ENCODE measurements at places on chromosomes 5 and 9. TPM values are rescaled to one million over a fixed set of nuclear protein-coding genes. Genes with fewer than 3 reads are reported as not detected.

DNA sequence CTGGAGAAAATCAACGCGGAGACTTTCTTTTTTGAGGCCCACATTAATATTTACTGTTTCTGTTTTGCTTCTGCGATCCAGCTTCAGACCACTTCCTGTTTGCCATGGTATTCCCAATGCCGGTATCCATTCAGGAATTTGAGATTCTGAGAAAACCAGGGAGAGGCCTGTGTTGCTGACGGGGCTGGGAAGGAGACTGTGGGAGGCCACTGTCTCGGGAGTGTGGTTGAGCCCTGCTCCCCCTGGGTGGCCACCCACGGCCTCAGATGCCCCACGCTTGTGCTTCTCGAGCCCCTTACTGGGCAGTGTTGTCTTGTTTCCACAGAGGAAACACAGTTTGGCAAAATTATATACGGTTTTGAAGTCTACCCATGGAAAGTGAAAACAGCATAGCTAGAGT is 403.6 kb upstream of the IRX2 start:
- H3K4me3 ChIP-seq = no peak overlapping the region
- H3K4me1 ChIP-seq = no peaks in the 10 kb centered on the region
- no peaks in the 10 kb centered on the region for H3K27me3 ChIP-seq
- DNase-seq = no peak

GRCh38 chr5:125775896-125776295 is 647.3 kb upstream of the GRAMD2B start:
- H3K36me3 ChIP-seq = no peaks in the 10 kb centered on the region
- DNase-seq = no peak
- no peak overlapping the region for H3K4me3 ChIP-seq
- H3K4me1 ChIP-seq = no peaks in the 10 kb centered on the region
- H3K27me3 ChIP-seq = peaks cover 2% of the 10 kb centered on the region
- H3K27ac ChIP-seq = no peak overlapping the region

DNA sequence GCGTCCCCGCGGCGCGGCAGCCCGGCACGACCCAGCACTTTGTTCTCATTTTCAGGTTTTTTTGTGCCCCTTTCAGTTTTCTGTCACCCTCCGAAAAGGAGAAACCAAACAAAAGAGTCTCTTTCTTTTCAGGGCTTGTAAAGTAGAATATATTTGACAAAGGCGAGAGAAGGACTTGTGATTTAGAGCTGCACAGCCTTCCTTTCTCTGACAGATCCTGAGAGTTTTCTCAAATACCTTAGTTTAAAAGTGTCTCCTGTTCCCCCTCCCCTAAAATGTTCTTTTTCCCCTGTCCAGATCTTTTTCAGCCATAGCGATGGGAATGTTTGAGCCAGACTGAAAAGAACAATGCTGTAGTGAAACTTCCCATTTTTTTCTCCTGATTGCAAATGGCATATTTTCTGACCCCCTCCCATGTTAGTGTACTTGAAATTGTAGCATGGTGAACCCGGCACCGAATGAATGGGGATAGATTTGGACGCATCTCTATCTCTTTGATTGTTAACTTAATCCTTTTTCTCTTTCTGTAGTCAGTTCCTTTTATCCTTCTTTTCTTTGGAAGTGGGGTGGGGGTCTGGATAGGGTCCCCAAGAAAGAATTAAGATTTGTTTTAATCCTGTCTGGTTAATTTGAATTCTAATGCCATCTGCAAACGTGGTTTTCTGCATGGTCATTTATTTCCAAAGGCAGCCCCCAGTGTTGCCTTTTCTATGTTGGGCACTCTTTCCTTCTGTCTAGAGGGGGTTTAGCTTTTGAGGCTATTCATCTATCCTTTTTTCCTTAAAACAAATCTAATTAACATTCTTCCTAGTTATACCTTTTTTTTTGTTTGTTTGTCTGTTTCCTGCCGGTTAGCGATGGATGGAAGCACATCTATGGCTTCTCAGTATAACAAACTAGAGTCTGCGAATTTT is 2.2 kb downstream of the ZSWIM6 start:
- DNase-seq = no peak
- no peak overlapping the region for H3K27ac ChIP-seq
- peak overlapping the region; percentile 98 for H3K4me3 ChIP-seq
- H3K27me3 ChIP-seq = no peaks in the 10 kb centered on the region
- no peaks in the 10 kb centered on the region for H3K4me1 ChIP-seq
- no peaks in the 10 kb centered on the region for H3K36me3 ChIP-seq

GRCh38 chr5:167413506-167413905 is 877.9 kb upstream of the WWC1 start:
- no peak for DNase-seq
- no peak overlapping the region for H3K4me3 ChIP-seq
- no peak overlapping the region for H3K27ac ChIP-seq
- no peaks in the 10 kb centered on the region for H3K27me3 ChIP-seq

DNA sequence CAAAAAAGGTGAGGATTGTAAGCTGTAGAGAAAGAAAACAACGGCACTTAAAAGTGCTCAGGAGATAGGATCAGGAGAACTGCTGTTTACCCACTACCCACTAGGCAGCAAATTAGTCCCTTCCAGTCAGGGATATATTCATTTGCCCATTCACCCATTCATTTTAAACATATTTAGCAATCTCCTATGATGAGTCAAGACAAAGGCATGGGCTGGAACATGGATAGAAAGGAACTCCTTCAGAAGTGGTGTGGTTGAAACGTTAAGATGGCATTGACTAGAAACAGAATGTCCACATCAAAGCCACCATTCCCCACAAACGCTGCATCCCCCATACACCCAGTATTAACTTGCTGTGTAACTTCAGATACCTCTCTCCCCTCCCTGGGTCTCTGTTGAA is 225.7 kb downstream of the ASTN2 start:
- H3K4me3 ChIP-seq = no peak overlapping the region
- H3K27me3 ChIP-seq = no peaks in the 10 kb centered on the region
- H3K27ac ChIP-seq = no peak overlapping the region
- no peaks in the 10 kb centered on the region for H3K36me3 ChIP-seq
- no peak for DNase-seq

DNA sequence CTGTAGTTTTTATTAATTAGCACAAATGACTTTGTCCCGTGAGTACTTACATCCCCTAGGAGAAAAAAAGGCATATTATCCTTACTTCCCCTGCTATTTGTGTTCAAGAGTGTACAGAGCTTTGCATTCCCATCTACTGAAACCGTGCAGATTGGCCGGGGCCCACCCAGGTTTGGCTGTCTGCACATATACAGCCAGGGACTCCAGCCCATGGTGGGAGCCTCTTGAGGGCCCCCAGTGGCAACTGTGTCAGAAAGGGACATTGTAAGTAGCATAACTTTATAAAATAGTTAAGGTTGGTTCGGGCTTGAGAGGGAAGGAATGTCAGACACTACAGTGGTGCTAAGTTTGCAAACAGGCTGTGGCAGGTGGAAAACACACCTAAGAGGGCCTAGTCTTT is 24.7 kb downstream of the PHF2 start:
- H3K36me3 ChIP-seq = no peaks in the 10 kb centered on the region
- H3K4me1 ChIP-seq = no peaks in the 10 kb centered on the region
- DNase-seq = peak; percentile 66
- H3K4me3 ChIP-seq = no peak overlapping the region

- H3K4me1 ChIP-seq = peaks cover 2% of the 10 kb centered on the region
- no peak overlapping the region for H3K4me3 ChIP-seq
- no peaks in the 10 kb centered on the region for H3K27me3 ChIP-seq
These were observed 101.3 kb downstream of the C9orf152 start for GRCh38 chr9:110106661-110107060.

DNA sequence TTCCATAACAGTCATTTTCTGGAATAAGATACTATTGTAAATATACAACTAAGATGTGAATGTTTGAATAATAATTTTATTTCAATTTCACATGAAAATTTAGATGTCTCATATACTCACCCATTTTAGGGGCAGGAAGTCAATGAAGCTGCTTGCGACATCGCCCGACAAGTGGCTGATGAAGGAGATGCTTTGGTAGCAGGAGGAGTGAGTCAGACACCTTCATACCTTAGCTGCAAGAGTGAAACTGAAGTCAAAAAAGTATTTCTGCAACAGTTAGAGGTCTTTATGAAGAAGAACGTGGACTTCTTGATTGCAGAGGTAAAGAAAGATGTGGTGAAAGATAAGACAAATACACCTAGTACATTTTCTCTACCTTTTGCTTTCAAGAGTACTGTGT is 8.6 kb downstream of the BHMT start:
- H3K27me3 ChIP-seq = no peaks in the 10 kb centered on the region
- no peak overlapping the region for H3K27ac ChIP-seq
- no peaks in the 10 kb centered on the region for H3K36me3 ChIP-seq
- H3K4me3 ChIP-seq = no peak overlapping the region

DNA sequence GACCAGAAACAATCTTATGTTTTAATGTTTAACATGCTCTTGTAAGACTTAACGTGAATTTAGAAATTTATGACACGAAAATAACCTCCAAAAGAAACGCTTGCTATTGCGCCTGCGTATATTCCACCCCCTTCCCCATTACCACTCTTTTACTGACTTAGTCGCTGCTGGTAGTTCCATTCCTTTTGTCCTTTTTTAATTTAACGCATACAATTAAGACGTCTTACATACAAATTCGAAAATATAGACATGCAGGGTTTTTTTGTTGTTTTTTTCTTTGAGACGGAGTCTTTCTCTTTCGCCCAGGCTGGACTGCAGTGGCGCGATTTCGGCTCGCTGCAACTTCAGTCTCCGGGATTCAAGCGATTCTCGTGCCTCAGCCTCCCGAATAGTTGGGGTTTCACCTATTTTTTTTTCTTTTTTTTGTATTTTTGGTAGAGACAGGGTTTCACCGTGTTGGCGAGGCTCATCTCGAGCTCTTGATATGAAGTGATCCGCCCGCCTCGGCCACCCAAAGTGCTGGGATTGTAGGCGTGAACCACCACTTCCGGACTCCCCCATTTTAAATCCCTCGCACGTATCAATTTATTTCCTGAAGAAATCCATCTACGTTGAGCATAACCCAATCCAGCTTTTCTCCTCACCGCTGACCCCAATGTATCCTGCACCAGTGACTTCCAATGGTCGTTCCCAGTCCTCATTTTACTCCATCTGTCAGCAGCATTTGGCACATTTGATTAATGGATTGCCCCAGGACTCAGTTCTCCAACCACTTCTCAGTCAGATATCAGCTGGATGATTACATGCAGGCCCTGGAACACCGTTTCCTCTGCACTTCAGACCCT is 684 bp upstream of the MED7 start:
- no peaks in the 10 kb centered on the region for H3K36me3 ChIP-seq
- peak; percentile 71 for DNase-seq
- peak overlapping the region; percentile 78 for H3K27ac ChIP-seq
- no peaks in the 10 kb centered on the region for H3K4me1 ChIP-seq
- peak overlapping the region; percentile 36 for H3K4me3 ChIP-seq
- no peaks in the 10 kb centered on the region for H3K27me3 ChIP-seq

DNA sequence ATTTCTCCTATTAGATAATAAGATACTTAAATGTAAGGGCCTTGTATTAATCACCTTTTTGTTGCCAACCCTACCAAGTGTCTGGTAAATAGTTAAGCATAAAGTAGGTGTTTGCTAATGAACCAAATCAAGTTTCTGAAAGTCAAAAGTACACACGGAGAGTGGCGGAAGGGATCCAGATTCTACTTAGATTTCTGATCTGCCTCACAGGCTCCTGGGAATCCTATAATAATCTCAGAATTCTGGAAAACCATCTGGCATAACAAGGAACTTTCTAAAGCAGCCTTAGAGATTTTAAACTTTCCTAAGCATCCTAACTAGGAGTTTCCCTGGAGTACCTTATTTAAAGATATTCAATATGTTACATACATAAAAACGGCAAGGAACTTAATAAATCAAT is 363.2 kb upstream of the SMC2 start:
- H3K36me3 ChIP-seq = no peaks in the 10 kb centered on the region
- H3K27ac ChIP-seq = no peak overlapping the region

GRCh38 chr5:74526111-74526510 is 114.4 kb downstream of the ENC1 start:
- H3K4me3 ChIP-seq = no peak overlapping the region
- DNase-seq = no peak
- no peaks in the 10 kb centered on the region for H3K27me3 ChIP-seq
- H3K4me1 ChIP-seq = peaks cover 3% of the 10 kb centered on the region
- H3K27ac ChIP-seq = no peak overlapping the region
- H3K36me3 ChIP-seq = no peaks in the 10 kb centered on the region

- no peak overlapping the region for H3K4me3 ChIP-seq
- H3K27ac ChIP-seq = no peak overlapping the region
- DNase-seq = no peak
These were observed 113.8 kb downstream of the TMC1 start for GRCh38 chr9:72635197-72635596.

DNA sequence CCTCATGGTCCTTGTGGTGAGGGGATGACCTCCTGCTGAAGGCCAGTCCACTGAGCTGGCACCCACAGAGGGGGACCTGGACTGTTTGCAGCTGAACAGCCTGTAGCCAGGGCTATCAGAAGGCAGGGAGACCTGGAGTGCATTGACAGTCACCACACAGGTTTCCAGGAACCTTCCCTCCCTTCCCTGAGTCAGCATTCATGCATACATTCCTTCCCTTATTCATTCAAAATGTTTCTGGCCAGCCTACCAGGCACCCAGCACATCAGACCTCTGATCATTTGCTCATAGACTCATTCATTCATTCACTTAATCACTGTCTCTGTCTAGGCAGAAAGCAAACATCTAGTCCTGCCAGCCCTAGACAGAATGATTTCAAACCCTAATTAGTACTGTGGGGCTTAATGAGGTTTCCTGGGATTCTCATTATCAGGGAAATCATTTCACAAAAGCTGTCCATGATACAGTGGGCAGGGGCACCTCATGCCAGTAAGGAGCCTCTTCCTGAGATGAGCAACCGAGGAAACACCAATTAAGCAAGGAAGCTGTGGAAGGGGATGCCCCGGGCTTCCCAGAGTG is 110.1 kb upstream of the PPP1R26 start:
- no peaks in the 10 kb centered on the region for H3K36me3 ChIP-seq
- H3K4me1 ChIP-seq = no peaks in the 10 kb centered on the region
- H3K4me3 ChIP-seq = no peak overlapping the region
- no peaks in the 10 kb centered on the region for H3K27me3 ChIP-seq

The CCNO gene
- total RNA-seq = 0.54 TPM

The SURF2 gene
- 9.9 TPM for total RNA-seq

The SLC36A2 gene
- total RNA-seq = not detected

The SLC27A6 gene
- 0.16 TPM for total RNA-seq

The FOXD4 gene
- 0.27 TPM for total RNA-seq

The ANKRD18B gene
- not detected for total RNA-seq

The PAEP gene
- not detected for total RNA-seq
